Choroid plexus epithelial cell (primary cell): ENCODE measurements at places on chromosomes 16 and 17.

DNA sequence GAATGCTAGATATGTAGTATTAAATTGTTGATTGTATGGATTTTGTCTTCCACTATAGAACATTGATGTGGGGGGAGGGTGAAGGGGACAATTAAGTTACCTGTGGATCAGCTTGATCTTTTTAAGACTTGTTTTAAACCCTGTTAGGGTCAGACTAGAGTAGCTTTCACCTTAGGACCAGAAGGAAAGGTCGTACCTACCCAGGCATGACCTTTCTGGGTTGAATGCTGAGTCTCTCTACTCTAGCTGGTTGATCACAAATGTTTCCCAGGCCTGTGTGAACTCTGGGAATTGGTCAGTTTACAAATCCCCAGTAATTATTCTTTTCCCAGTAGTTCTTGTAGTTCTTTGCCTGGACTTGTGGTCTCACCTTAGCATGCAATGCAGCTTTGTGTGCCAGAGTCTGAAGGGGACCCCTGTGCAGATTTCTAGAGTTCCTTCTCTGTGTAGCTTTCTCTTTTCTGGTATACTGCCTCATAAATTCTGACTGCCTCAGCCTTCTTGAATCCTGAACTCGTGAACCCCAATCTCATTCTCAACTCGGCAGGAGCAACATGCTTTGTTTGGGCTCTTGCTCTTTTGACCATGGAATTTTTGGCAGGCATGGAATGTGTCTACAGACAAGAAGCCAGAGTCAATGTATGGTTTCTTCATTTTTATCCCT is 54.1 kb downstream of the VMP1 start:
- DNase-seq = peak; percentile 98

GRCh38 chr16:4110680-4111079 is 5.6 kb downstream of the ADCY9 start:
- no peak for DNase-seq

- DNase-seq = no peak
Observed at GRCh38 chr16:74210245-74210644, 86.4 kb upstream of the PSMD7 start.

- peak; percentile 39 for DNase-seq
Observed at GRCh38 chr16:715477-716199, 720 bp downstream of the METRN start.

- no peak for DNase-seq
Observed at GRCh38 chr17:27345141-27345904, 51.4 kb downstream of the WSB1 start.

- DNase-seq = no peak
Observed at GRCh38 chr17:56171186-56171959, 18.1 kb downstream of the ANKFN1 start.
